ENCODE measurements at places on chromosomes 6 and 20.

DNA sequence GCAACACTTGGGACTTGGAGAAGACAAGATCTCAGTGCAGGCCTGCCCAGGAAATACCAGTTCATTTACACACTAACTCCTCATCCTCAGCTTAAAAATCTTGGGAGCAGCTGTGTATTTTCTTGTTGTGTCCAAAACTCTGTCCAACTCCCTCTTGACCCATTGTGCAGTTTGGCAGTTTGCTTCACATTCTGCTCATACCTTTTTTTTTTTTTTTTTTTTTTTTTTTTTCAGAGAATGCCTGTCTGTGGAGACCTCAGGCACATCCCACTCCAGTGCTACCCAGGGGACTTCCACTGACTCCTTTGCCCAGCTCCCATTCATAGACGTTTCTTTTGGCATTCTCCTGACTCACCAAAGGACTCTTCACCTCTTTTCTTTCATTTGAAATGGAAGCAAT lies 265.8 kb upstream of the TCF21 start:
- no peak for DNase-seq

DNA sequence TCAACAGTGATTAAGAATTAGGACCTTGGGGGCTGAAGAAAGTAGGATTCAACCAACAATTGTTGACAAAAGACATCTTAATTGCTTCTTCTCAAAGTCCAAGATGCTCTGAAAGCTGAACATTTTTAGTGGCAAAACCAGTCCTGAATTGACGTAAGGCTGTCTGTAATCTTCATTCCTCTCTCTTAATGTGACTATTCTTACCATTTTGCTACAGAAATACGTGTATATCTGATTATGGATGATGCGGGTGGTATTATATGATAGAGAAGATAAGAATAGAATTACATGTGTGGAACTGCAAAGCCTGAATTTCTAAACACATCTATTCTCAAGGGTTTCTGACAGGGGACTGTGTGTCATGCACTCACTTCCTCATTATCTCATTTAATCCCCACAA lies 130.3 kb upstream of the SASH1 start:
- no peak for DNase-seq

DNA sequence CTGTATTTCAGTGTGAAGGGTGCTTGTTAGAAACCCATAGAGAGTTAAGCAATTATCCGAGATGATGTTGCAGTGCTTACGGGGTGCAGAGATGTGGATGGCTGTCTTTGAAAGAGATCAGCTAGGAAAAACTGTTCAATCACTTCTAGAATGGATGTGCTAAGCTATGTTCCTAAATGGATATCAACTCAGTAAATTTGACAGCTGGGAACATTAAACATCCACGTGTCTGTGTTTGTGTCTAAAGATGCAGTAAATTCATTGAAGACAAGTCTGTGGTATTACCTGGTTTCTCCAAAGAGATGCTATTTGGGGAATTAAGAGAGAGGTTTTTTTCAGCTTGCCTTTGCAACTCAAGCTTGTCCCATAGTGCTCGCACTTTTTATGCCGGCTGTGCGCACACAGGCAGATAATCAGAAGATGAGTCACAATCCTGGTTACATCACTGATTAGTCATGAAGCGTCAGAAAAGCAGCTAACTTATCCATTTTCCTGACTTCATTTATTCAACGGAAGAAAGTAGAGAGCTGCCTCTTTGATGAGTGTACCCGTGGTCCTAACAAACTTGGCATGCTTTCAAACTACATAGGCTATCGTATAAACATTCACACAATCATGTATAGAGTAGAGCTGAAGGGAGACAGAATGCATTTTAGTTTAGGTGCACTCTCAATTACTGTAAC lies 691.7 kb upstream of the SLC35B3 start:
- DNase-seq: no peak

DNA sequence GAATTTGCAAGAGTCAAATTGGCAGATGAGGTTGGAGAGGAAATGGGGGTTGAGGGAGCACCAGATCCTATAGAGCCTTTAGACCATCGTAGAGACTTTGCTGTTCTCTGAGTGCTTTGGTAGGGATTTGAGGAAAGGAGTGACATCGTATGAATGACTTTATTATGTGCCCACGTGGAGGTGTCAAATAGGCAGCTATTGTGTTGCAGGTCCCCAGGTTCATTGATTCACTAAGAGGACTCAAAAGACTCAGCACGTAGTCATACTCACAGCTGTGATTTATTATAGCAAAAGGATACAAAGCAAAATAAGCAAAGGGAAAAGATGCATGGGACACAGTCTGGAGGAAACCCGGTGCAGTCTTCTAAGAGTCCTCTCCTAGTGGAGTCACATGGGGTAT lies 2.2 kb downstream of the MTRES1 start:
- DNase-seq: no peak

DNA sequence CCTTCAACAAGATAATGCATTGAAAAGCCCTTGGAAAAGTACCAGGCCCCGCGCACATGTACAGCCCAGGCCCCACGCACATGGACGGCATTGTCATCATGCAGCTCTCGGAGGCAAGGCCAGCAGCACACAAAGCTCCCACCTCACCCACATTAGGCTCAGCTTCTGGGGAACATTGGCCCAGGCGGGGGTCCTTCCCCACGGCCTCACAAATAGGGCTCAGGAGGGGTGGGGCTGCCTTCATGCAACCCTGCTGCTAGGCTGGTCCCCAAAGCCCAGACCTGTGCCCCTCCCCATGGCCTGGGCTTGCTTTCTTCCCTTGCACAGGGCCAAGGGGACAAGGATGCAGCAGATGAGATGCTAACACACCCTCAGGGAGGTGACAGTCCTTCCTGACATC lies 26.7 kb downstream of the NPEPL1 start:
- DNase-seq: no peak

All from immature natural killer cell (primary cell).